ENCODE measurements at places on chromosomes 16 and 17.

- DNase-seq: peak; percentile 19
These were observed 10.3 kb upstream of the ABCC12 start for GRCh38 chr16:48165961-48166578.

DNA sequence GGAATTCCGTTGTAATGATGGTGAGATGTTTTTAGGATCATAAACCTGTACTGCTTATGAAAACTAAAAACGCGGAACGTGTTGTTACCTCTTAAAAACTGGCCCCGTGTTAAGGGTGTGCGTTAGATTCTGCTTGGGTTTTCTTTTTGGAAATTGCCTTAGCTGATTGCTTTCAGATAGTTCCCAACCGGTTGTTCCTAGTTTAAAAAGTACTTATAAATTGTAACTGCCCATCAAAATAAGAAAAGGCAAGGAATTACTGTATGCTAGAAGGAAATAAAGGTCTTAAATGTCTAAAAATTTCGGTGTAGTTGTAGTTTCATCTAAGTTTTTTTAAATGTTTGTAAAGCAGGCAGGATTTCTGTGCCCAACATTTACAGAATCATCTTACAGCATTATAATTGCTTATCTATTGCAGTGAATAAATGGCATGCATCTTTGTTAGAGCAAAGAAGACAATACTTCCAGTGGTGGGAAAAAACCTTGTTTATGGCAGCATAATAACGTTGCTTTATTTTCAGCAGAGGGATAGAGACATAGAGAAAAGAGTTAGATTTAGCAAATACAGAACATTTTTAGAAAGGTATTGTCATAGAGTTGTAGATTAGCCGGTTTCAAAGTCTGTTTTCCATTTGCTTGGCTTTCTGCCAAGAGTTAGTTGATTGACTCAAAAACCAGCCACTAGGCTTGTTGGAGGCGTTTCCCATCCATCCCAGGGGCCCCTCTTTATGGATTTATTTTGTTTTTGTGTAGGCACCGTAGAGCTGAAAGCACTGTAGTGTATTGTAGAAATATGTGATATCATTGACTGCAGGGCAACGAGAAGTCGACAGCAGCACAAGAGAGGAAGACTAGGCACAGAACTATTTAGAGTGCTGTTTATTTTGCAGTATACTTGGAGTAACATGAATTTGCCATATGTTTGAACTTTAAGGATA, 1.7 kb downstream of the PPM1D start:
- peak; percentile 77 for DNase-seq

DNA sequence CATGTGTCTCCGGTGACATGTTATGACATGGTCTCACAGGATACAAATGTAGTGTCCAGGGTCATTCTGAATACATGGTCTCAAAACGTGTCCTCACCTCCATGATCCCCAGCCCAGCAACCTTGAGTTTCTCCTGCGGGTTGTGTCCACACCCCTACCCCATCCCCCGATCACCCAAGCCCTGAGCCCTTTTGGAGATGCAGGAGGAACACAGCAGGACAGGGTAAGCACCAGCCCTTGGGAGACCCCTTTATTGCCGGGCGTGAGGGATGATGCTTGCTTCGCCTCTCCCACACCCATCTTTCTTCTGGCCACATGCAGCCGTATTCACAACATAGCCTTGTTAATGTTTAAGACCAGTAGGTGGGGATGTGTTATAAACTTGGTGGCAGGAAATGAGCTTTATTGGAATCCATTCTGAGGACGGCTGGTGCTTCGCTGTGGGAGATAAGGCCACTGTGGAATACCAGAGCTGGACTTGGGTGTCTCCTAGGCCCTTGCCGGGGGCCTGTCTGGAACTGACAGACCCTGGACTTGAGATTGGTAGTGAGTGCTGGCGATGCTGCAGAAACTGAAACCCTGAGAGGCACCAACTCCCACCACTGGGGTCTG, 5.5 kb downstream of the TMEM132E start:
- peak; percentile 12 for DNase-seq

DNA sequence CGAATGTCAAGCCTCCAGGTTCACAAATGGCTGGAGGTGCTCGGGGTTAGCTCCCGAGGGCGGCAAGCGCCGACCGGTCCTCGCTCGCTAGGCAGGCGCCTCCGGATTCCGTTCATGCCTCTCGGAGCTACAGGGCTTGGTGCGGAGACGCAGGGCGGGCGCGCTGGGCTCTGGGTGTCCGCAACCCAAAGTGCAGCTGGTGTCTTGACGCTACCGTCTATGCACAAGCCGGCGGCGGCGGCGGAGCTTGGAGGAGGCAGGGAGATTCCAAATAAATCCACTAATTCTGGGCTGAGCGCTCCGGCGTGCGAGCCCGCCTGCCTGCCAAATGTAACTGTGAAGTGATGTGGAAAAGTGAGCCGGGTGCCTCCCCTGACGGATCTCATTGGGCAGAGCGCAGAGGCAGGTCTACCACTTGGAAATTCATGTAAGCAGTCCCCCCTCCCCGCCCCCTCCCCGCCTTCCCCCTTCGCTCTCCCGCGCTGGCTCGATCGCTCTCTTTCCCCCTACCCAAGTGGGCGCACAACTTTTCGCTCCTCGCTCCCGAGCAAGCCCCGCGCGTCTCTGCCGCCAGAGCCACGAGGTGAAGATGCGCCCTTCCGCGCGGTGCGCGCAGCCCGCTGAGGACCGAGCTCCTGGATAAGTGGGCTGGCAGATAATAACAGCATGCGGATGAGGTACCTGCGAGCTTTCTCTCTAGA, at the start of gene CDH8:
Gene CDH8 (minus strand): TSS at position 338 of the 701 bp plus-strand sequence. CDS start 15,035 bp downstream, outside the sequence.
- DNase-seq: peak; percentile 47

GRCh38 chr17:14784997-14785696, 480.0 kb downstream of the PMP22 start:
- DNase-seq: no peak

- DNase-seq: no peak
These were observed 29.7 kb downstream of the DUSP14 start for GRCh38 chr17:37519251-37519985.

GRCh38 chr17:37440424-37440823, 33.7 kb downstream of the TADA2A start:
- no peak for DNase-seq

- peak; percentile 17 for DNase-seq
These were observed 5.8 kb downstream of the ZC3H7A start for GRCh38 chr16:11791144-11791828.
